ENCODE measurements at places on chromosomes 13 and 19.

DNA sequence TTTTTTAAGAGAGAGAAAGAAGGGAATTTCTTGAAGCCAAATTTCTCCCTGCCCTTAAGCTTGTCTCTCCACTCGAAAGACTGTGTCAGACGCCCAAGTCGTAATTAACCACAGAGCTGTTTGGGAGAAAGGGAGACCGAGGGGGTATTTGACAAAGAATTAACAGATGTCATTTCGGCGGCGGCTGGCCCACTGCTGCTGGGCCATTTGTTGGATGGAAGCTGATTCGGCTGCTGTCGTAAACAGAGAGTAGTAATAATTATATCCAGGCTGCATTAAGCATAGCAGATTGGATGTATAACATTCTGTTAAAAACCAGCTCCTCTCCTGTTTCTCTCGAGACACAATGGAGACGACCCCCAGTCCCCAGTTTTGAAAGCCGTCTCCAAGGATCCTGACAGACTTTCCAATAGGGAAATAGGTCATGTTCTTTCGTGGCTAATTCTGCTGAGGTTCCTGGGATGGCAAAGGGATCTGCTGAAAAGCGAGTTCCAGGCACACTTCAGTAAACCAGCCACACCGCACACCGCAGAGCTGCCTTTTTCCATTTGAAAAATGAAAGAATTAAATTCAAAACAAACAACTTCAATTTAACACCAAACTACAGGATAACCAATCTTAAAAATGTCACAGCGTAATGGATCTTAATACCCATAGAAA lies 71.5 kb downstream of the KCTD15 start:
- DNase-seq: no peak

DNA sequence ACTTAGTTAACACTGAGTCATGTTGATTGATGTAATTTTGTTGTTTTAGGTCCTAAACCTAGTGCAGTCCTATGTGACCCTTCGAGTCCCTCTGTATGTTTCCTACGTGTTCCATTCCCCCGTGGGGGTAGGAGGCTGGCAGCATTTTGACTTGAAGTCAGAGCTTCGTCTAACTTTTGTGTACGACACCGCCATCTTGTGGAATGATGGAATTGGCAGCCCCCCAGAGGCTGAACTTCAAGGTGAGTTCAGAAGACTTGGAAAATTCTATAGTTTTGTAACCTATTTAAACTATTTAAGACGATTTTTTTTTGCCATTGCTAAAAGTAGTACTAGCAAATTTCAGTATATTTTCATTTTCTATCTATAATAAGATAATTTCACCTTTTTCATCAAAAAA lies 117.9 kb downstream of the STOML3 start:
- DNase-seq: no peak

- DNase-seq: no peak
Measured at GRCh38 chr19:12293777-12294248, 870 bp downstream of the ZNF44 start.

GRCh38 chr19:28313633-28314032 lies 899.3 kb downstream of the UQCRFS1 start:
- no peak for DNase-seq

DNA sequence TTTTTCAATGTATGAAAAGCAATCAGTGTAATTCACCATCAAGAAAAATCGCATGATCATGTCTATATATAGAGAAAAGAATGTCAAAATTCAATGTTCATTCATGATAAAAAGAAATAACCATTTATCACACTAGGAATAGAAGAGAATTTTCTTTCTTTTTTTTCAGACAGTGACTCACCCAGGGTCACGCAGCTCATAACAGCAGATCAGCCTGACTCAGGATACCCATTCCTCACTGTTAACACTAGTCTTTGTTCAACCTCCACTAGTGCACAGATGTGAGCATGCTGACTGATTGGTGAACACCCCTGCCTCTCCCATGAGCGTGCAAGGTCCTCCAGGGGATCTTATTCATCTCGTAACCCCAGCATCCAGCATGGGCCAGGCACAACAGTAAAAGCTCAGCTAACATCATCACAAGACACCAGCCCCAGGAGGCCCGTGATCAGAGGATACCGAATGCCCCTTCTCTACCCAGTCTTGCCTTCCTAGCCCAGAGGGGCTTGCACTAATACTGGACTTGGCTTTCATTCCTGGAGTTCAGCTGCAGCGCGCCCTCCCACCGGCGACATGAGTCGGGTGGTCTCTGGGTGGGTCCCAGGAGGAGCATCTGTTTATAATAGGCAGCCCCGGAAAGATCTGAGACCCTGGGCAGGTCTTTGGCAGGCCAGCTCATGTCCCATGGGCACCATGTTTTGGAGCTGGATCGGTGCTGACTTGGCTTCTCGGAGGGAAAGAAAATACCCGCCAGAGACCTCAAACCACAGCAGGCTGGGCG lies 539.5 kb upstream of the SLC10A2 start:
- DNase-seq: no peak

- DNase-seq: no peak
Measured at GRCh38 chr13:110820322-110820721, 94.5 kb downstream of the ANKRD10 start.

GRCh38 chr13:22175815-22176214 lies 504.9 kb downstream of the FGF9 start:
- DNase-seq: no peak

GRCh38 chr13:48842316-48842715 lies 133.4 kb upstream of the FNDC3A start:
- DNase-seq: no peak

- DNase-seq: no peak
Measured at GRCh38 chr13:59837101-59837500, 326.6 kb downstream of the DIAPH3 start.

GRCh38 chr13:46751811-46752635 lies 44.9 kb downstream of the ESD start:
- no peak for DNase-seq

- DNase-seq: no peak
Measured at GRCh38 chr13:28581451-28581850, 77.5 kb upstream of the POMP start.

GRCh38 chr13:23381866-23382265 lies 51.6 kb downstream of the SACS start:
- DNase-seq: no peak

DNA sequence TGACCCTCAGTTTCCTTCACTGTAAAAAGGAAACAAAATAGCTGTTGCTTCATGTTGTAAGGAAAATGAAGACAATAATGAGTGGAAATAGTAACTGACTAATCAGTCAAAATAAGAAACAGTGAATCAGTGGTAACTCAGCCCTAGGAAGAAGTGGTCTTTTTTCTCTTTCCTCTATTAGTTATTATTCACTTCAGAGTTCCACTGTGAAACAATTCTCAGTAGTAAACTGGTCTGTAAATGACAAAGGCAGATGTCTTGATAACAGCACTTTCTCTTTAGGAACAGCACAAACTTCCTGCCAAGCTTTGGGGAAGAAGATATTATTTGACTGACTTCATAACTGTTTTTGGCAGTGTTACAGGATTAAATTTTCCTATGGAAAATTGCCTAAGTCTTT lies 600.5 kb upstream of the KLHL1 start:
- DNase-seq: no peak

DNA sequence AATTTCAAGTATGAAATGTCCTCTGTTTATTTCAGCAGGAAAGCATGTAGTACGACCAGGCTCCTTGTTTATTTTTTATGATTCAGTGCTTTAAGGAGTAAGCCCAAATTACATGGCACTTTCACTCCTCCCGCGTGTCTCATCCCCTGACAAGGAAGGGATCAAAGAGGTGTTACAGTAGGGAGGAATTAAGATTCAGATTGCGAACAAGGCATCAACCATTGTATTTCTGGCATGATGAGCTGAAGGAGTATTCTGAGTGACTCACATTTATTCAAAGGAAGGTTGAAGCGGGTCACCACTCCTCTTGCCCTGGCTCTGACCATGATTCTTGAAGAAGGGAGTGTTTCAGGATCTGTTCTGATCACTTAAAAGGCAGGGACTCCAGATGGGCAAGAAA lies 46.1 kb upstream of the CNMD start:
- no peak for DNase-seq

GRCh38 chr19:19461671-19462622 lies 53.4 kb downstream of the TSSK6 start:
- no peak for DNase-seq

DNA sequence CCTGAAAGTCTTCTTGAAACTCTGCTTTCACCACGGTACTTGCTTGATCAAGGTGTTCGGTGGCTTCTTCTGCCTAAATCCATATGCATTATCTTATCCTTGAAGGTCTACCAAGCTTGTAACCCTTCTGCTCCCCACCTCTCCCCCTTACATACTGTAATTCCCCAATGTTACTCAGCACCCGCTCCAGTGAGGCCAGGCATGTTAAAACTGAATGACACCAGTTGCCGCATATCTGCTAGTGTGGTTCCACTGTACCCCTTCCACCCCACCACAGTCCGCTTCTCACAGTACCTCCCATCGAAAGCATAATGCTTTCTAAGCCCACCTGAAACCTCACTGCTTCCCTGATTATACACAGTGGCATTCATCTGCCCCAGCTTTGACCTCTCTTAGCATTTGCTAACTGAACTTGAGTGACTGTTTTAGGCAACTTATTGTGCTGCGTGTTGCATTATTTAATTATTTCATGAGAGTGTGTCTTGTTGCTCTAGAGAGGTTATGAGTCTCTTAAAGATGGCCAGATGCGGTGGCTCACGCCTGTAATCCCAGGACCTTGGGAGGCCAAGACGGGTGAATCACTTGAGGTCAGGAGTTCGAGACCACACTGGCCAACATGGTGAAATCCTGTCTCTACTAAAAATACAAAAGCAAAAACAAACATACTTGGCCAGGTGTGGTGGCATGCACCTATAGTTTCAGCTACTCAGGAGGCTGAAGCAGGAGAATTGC lies 87.6 kb upstream of the MBNL2 start:
- no peak for DNase-seq

- no peak for DNase-seq
Measured at GRCh38 chr19:5536337-5536894, 31.3 kb downstream of the TINCR start.

DNA sequence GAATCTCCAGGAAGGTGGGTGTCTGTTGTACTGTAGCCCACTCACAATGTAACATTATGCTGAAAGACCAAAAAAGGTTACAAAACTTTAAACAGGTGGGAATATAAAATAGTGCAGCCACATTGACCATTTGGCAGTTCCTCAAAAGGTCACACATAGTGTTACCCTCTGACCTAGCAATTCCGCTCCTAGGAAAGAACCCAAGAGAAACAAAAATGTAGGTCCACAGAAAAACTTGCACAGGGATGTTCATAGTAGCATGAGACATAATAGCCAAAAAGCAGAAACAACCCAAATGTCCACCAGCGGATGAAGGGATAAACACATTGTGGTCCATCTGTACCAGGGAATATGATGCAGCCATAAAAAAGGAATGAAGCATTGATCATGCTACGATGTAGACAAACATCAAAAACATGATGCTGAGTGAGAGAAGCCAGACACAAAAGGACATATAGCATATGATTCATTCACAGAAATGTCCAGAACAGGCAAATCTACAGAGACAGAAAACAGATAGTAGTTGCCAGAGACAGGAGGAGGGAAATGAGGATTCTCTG lies 27.9 kb downstream of the CPAMD8 start:
- no peak for DNase-seq

GRCh38 chr13:75432045-75432444 lies 49.9 kb downstream of the TBC1D4 start:
- DNase-seq: no peak

DNA sequence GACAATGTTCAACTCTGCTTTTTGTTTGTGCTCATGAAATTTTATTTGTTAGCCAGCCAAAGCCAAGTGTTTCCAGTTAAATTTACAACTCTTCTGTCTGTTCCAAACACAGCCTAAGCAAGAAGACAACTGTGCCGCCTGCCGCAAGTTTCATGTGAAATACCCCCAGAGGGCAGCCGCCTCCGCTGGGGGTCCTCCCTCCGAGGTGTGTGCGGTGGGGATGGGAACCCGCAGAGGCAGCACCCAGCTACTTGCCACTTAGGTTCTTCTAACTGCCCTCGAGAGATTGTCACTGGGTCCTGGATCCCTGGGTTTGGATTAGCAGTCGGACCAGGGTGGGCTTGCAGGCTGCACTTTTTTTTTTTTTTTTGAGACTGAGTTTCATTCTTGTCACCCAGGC lies 28.5 kb downstream of the ATP11A start:
- no peak for DNase-seq

- no peak for DNase-seq
Measured at GRCh38 chr13:36450534-36450933, 18.2 kb downstream of the CCNA1 start.

DNA sequence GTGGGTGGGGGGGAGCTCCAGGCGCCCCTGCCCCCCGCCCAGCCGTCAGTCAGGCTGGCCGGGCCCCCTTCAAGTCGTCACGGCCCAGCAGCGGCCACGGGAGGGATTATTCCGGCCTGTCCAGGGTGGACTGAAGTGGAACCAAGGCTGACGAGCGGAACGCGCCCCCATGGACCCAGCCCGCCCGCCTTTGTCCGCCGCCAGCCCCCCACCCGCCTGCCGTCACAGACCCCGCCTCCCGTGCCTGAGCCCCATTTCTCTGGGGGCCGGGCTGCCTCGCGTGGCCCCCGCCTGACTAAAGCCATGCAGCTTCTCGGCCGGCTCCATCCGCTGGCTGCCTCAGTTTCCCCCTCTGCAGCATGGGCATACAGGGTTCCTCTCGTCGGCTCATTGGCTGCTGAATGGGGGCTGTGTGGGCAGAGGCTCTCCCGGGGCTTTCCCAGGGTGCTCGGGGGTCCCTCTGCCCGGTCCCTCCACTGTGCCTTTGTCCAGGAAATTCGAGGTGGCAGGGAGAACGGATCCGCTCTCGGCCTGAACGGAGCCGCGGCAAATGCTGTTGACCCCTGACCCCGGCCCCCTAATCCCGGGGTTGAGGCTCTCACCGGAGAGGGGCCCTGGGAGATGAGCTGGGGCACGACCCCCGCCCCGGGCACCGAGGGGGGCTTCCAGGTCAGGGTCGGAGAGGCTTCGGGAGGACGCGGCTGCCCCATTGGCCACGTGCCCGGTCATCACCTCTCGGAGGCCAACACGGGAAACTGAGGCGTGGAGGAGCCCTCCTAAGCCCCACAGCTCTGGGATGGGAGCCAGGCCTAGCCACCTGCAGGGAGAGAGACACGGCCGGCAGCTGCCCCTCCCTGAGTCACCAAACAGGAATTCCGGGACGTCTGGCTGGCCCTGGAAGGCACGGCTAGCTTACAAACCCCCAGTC lies 27.4 kb downstream of the EFNA2 start:
- DNase-seq: no peak
